ENCODE measurements at places on chromosomes 4 and X. TPM values are rescaled to one million over a fixed set of nuclear protein-coding genes. Genes with fewer than 3 reads are reported as not detected.

DNA sequence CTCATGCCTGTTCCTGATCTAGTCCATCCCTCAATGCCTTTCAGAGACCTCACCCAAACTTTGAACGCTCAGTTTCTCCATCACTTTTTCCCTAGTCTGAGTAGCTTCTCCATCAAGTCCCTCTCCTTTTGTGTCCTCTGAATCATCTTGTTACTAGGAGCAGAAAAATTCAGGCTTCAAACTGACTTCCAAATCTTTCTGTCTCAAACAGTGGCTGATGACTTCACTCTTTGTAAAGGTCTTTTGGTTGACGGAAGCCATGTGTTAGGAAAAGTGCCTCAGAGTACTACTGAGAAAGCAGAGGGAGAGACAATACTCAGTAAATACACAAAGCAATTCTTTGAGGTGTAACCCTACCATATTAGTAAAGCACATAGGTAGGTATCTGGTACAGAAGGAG lies 65.7 kb upstream of the CAMK2D start:
- no peak for DNase-seq
- no peaks in the 10 kb centered on the region for H3K27me3 ChIP-seq
- no peaks in the 10 kb centered on the region for H3K36me3 ChIP-seq
- no peaks in the 10 kb centered on the region for H3K4me1 ChIP-seq

GRCh38 chrX:40976981-40977380 lies 108.3 kb upstream of the USP9X start:
- H3K4me3 ChIP-seq, result no peak overlapping the region
- H3K4me1 ChIP-seq, result no peaks in the 10 kb centered on the region
- no peak for DNase-seq
- H3K27me3 ChIP-seq, result no peaks in the 10 kb centered on the region
- no peak overlapping the region for H3K27ac ChIP-seq

GRCh38 chr4:151744614-151745013 lies 16.2 kb downstream of the GATB start:
- H3K36me3 ChIP-seq, result no peaks in the 10 kb centered on the region
- H3K4me1 ChIP-seq, result no peaks in the 10 kb centered on the region
- DNase-seq, result no peak
- no peak overlapping the region for H3K27ac ChIP-seq
- H3K27me3 ChIP-seq, result no peaks in the 10 kb centered on the region

ZAR1 gene
- not detected for total RNA-seq

DCAF8L2 gene
- total RNA-seq, result not detected

Measured in natural killer cell (primary cell).